ENCODE measurements at places on chromosomes 13 and 19.

DNA sequence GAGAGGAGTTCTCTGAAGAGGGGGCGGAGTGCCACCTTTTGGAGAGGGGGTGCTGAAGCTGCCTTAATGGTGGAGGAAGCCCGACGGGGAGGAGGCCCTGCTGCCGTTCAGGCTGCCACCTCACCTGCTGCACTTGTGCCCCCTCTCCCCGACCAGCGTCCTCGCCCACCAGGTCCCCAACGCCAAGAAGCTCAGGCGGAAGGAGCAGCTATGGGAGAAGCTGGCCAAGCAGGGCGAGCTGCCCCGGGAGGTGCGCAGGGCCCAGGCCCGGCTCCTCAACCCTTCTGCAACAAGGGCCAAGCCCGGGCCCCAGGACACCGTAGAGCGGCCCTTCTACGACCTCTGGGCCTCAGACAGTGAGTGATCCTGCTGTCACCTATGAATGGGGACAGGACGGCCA lies 5.4 kb downstream of the NOP53 start:
- no peak for DNase-seq

- DNase-seq: no peak
These were observed 211.8 kb downstream of the UQCRFS1 start for GRCh38 chr19:29001141-29001581.

- DNase-seq: no peak
These were observed 113.0 kb downstream of the ATP11A start for GRCh38 chr13:112802802-112803195.

GRCh38 chr19:10104665-10105508 lies 1.3 kb upstream of the PPAN start:
- DNase-seq: no peak

DNA sequence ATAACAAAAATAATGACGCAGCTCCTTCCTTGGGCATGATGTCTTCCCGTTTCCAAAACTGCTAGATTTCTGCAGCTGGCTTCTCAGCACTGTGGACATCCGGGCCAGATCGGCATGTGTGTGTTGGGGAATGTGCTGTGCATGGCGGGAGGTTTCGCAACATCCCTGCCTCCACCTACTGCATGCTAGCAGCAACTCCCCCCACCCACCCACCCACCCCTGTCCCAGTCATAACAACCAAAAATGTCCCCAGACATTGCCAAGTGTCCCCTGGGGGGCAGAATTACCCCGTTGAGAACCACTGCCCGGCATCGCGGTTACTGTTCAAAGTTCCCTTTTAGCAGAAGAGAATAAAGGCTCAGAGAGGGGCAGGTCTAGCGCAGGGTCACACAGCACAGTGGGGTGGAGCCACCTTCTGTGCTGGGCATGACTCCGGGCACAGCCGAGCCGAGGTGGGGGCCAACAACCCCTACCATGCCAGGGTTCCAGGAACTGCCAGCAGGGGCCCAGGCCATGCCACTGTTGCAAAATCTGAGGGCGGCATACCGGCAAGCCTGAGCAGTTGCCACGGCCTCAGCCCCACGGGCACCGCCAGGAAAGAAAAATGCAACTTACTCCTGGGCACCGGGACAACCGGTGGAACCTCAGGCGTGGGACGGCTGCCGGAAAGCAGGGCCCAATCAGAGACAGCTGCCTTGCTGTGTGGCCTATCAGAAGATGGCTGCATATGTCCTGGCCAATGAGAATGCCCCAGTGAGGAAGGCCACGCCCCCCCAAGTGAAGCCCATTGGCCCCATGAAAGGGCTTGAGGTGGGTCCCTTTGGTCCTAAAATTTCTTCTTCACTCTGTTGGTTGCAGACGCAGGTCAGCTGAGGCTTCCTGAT lies 22.5 kb upstream of the NFIC start:
- DNase-seq: peak; percentile 85

- no peak for DNase-seq
These were observed 20.0 kb upstream of the GPR18 start for GRCh38 chr13:99278200-99278599.

GRCh38 chr19:38190061-38190460 lies 34.0 kb downstream of the DPF1 start:
- DNase-seq: no peak

- no peak for DNase-seq
These were observed 33.2 kb upstream of the CASP14 start for GRCh38 chr19:15015946-15016542.

GRCh38 chr19:10417541-10418234 lies 2.6 kb upstream of the PDE4A start:
- no peak for DNase-seq
